Smooth muscle cell of the pulmonary artery (primary cell): ENCODE measurements at places on chromosomes 3 and 15. TPM values are rescaled to one million over a fixed set of nuclear protein-coding genes. Genes with fewer than 3 reads are reported as not detected.

The GABRG3 gene
- total RNA-seq: not detected in 2 replicates

The PLCL2 gene
- total RNA-seq: 5.7 and 8.5 TPM in 2 replicates

The PIF1 gene
- total RNA-seq: 5.2 and 6.3 TPM in 2 replicates

The IL5RA gene
- not detected in 2 replicates for total RNA-seq

The FGF12 gene
- total RNA-seq: 0.03 and 0.07 TPM in 2 replicates

The FOXB1 gene
- not detected in 2 replicates for total RNA-seq

The TJP1 gene
- 47.8 and 57.5 TPM in 2 replicates for total RNA-seq

The DAZL gene
- not detected in 2 replicates for total RNA-seq

The SIDT1 gene
- total RNA-seq: 0.20 TPM in 1 of 2 replicates, not detected in the other

The CPNE4 gene
- total RNA-seq: not detected in 2 replicates

The TGM4 gene
- not detected in 2 replicates for total RNA-seq

The SPESP1 gene
- total RNA-seq: 1.7 and 9.8 TPM in 2 replicates

The ATP10A gene
- 14.9 and 16.4 TPM in 2 replicates for total RNA-seq

The C3orf85 gene
- total RNA-seq: not detected in 2 replicates

The ANKUB1 gene
- not detected in 2 replicates for total RNA-seq

The CD200R1 gene
- total RNA-seq: 0.07 TPM in 1 of 2 replicates, not detected in the other

The CFAP44 gene
- total RNA-seq: 4.2 and 5.3 TPM in 2 replicates

The VEPH1 gene
- total RNA-seq: 33.4 and 72.0 TPM in 2 replicates

The PLCH1 gene
- total RNA-seq: under 0.01 and 0.03 TPM in 2 replicates

The SLC24A5 gene
- total RNA-seq: not detected in 2 replicates

The ACAN gene
- total RNA-seq: 65.6 and 209 TPM in 2 replicates

The MESP1 gene
- 0.20 and 0.26 TPM in 2 replicates for total RNA-seq

The LRRIQ4 gene
- 0.07 TPM in 2 replicates for total RNA-seq

The EBLN2 gene
- 4.1 and 4.2 TPM in 2 replicates for total RNA-seq

The MAP2K5 gene
- total RNA-seq: 11.2 and 11.4 TPM in 2 replicates

The SMCO1 gene
- not detected in 2 replicates for total RNA-seq

The C3orf22 gene
- total RNA-seq: not detected in 2 replicates

The SATB1 gene
- total RNA-seq: 17.4 and 39.1 TPM in 2 replicates

The LRRC49 gene
- total RNA-seq: 10.4 and 10.5 TPM in 2 replicates

The ITIH1 gene
- 0.17 and 0.33 TPM in 2 replicates for total RNA-seq

The CDCP1 gene
- 20.7 and 87.6 TPM in 2 replicates for total RNA-seq

The GP9 gene
- total RNA-seq: not detected in 2 replicates

The SV2B gene
- total RNA-seq: under 0.01 TPM in 1 of 2 replicates, not detected in the other

The STRIT1 gene
- total RNA-seq: not detected in 2 replicates

The PRICKLE2 gene
- total RNA-seq: 31.0 and 35.4 TPM in 2 replicates

The OR4F15 gene
- 0.07 TPM in 1 of 2 replicates, not detected in the other for total RNA-seq

The GABRA5 gene
- not detected in 2 replicates for total RNA-seq

The HHLA2 gene
- total RNA-seq: not detected in 2 replicates
